ENCODE measurements at places on chromosomes 6 and 20.

- DNase-seq = no peak
These were observed 25.1 kb upstream of the TCFL5 start for GRCh38 chr20:62886709-62887058.

- DNase-seq = no peak
These were observed 284.0 kb downstream of the KCNQ5 start for GRCh38 chr6:72905705-72906478.

GRCh38 chr6:100260584-100260983 lies 204.1 kb downstream of the SIM1 start:
- DNase-seq = no peak

DNA sequence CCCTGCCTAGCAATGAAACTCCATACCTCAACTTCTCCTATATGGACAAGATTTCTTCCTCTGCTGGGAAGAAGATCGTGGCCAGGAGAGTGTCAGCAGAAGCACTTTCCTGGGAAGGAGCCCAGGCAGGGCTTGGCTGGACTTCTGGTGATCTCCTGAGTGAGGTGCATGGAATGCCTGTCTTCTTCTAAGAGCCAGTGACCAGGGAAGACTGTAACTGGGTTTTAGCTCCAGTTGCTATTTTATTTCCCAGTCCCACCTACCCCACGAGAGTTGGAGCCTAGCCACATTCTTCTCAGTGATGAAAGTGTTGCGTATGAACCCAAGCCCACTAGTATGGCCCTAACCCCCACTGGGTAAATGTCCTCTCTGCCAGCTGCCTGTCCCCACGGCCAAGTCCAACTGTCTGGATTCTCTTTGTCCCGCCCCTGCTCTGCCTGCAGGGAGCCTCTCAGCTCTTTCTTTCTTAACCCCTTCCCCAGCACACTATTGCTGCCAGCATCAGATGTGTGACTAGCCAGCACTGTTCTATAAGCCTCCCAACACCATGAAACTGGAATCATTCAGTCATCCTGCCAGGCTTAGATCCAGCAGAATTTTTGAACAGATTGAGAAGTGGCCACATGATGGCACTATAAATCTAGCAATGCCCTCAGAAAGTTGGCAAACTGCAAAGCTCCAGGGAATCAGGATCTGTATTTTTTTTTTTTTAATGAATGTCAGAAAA lies 69.8 kb upstream of the FAM184A start:
- peak; percentile 53 for DNase-seq

DNA sequence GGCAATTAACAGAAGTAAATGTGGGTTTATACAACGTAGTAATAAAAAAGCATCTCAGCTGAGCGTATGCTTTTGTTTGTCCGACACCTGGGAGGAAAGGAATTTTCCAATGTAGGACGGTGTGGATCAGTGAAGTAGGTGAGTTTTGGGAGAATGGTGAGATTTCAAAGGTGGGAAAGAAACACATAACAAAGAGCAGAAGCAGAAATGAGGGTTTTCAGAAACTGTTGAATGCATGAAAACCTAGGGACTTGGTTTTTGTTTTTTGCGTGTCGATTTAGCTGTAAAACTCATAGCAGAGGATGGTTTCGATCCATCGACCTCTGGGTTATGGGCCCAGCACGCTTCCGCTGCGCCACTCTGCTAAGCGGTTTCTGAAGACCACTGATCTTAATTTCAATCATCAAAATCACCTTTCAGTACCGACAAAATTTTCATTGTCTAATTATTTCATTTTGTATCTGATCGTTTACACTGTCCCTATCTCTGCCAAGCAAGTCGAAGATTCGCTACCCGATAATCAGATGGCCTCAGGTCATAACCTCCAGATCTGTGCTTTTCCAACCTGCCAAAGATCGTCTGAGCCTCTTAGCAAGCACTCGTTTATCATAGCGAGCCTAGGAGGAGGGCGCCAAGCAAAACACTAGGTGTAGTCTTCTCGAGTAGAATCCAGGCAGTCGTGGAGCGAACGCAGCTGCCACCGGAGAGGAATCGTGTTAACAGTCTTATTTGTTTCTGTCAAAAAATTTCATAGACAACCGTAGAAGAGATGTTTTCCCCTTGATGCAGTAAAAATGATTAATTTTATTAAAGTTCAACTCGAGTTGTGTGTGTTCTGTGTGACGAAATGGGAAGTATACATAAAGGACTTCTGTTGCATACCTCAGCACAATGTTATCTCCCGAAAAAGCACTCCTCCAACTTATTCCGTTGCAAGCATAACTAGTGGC lies 20.9 kb upstream of the POM121L2 start:
- peak; percentile 62 for DNase-seq

GRCh38 chr6:44733126-44733525 lies 345.6 kb downstream of the CDC5L start:
- no peak for DNase-seq

- DNase-seq = no peak
These were observed 6.2 kb downstream of the CDH22 start for GRCh38 chr20:46302106-46302505.

DNA sequence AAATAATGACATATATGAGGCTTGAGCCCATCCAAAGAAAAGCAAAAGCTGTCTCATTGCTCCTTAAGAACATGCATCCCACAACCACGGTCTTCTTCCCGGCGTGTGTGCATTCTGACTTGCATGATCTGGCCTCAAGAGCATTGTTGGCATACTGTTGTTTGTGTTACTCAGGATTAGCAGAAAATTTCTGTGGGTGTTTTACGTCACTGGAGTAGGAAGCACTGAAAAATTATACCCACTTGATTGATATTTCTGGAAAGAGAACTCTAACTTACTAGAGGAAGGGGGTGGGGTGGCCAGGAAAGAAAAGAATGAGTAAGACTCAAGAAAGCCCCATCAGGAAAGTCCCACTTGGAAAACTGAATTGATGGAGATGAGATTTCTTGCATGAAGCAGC lies 326.2 kb upstream of the PRDM1 start:
- no peak for DNase-seq

GRCh38 chr6:82951389-82951788 lies 114.3 kb downstream of the UBE3D start:
- no peak for DNase-seq

- DNase-seq = no peak
These were observed 392.4 kb downstream of the QKI start for GRCh38 chr6:163806755-163807499.

DNA sequence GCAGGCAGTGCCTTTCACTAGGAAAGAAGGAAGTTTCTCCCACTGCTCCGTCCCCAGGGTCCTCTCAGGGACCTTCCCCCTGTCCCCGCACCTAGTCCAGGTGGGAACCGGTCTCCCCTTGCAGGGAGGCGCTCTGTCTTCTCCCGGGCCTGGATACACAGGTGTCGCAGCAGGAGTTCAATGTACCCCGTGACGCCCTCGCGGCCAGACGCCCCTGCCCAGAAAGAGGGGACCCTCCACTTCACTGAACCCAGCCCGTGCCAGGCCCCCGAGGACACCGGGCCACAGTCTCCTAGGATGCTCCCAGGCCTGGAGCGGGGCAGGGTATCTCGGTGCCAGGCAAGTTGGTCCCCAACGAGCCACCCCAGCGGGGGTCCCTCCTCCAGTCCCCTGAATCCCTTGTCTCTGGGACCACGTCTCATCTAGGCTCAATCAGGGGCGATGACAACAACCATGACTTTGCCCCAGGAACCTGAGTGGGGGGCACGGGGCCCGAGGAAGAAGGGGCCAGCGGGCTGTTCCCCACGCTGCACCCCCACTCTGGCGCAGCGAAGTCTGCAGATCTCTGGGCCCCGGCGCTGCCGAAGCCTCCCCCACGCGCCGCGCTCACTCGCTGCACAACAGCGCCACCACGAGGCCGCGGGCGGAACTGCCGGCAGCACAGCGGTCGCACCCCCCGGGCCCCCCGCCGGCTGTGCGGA lies 103.0 kb downstream of the EDN3 start:
- DNase-seq = peak; percentile 59

DNA sequence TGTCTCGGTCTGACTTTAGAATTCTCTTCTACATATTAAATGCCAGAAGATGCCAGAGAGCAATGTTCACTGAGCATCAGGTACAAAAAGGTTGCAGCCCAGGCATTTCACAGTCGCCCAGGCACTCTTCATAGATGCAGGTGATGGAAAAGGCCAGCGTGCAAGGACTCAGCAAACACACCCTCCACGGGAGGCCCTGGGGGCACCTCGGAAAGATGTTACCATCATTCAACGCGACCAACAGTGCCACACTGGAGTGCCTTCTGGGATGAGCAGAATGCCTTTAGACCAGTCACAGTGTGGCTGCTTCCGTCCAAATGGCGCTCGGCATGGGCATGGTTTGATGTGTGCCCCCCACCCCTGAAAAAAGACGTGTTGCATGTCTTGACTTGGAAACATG lies 4.5 kb upstream of the RAMACL start:
- no peak for DNase-seq

GRCh38 chr6:165191461-165191860 lies 117.9 kb downstream of the C6orf118 start:
- no peak for DNase-seq

DNA sequence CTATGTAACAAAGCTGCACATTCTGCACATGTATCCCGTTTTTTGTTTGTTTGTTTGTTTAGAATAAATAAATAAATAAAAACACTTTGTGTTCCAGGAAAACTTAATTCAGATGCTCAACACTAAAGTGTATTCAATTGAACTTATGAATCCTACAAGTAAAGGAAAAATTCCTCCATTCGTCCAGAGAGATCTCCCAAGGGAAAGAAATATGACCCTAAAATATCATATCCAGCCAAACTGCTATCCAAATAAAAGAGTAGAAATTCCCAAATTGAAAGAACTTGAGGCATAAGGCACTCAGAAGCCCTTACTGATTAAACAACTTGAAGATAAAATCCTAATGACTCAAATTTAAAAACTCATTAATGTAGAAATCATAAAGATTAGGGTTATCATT lies 90.4 kb downstream of the MOXD1 start:
- DNase-seq = no peak

GRCh38 chr20:49914310-49915117 lies 815 bp downstream of the SPATA2 start:
- DNase-seq = peak; percentile 49

GRCh38 chr6:34022250-34022872 lies 123.5 kb downstream of the GRM4 start:
- DNase-seq = no peak

DNA sequence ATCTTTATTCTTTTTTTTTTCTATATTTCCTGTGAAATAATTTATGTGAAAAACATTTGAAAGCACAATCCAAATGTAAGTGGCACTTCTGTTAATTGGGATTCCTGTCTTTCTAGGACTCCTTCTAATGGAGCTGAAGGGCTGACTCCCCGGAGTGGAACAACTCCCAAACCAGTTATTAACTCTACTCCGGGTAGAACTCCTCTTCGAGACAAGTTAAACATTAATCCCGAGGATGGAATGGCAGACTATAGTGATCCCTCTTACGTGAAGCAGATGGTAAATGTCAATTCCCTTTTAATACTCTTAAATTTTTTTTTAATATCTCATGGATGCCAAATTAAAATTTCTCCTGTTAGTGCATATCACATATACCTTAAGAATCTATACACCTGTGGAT lies 35.0 kb downstream of the CDC5L start:
- DNase-seq = no peak

DNA sequence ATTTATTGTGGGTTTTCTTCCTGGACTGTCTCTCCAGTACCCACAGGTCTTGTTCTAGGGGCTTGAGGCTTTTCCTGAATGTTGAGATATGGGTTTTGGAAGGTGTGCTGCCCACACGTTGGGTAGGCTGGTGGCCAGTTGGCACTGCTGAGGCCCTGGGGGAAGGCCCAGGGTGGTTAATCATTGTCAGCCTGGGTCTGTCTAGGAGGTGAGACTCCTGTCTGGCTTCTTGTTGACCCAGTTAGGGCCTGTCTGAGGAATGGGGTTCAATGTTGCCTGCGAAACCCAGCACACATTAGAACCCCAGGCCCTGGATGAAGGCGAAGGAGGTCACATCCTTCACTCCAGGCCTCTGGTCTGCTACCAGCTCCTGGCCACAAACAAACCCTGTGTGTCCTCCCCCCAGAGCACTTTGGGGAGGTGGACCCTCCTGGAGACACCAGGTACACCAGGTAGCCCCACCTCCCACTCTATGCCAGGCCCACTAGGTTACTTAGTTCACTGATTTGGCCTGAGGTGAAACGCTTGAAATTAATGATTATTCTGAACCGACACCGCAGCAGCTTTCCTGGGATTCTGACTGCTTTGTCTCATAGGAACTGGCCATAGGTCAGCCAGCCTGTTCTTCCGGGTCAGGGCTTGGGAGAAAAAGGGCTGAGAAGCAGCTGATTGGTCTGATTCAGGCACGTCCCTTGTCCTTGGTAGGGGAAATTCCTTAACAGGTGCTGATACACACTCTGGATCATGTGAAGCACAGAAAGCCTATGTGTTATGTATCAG lies 15.2 kb downstream of the DNMT3B start:
- no peak for DNase-seq

DNA sequence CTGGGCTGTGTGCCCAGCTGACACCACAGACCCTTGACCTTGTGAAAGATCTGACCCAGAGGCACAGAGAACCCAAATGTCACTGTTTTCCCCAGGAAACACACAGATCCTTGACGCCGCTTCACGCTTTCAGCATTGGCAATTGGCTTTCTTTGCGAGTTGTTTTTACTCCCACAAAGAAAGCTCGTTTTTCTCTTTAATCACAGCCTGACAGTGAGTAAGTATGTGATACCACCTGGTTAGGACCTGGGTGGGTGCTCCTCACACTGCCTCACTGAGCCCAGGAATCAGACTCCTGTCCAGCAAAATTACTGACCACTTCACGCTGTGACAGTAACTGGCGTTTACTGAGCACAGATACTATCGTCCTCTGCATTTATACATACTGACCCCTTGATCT lies 13.0 kb downstream of the RPL10A start:
- no peak for DNase-seq

- DNase-seq = no peak
These were observed 100.5 kb downstream of the ASCC3 start for GRCh38 chr6:100780648-100781047.

GRCh38 chr20:1667502-1668085 lies 10.0 kb upstream of the SIRPG start:
- DNase-seq = no peak

- no peak for DNase-seq
These were observed 64.0 kb downstream of the BLOC1S5 start for GRCh38 chr6:8000188-8000596.

- DNase-seq = no peak
These were observed 110.5 kb downstream of the MANEA start for GRCh38 chr6:95687839-95688238.

GRCh38 chr6:119470893-119471542 lies 121.5 kb upstream of the MAN1A1 start:
- DNase-seq = no peak

- peak; percentile 35 for DNase-seq
These were observed 16.1 kb upstream of the SERPINB1 start for GRCh38 chr6:2857580-2858337.
